ENCODE measurements at places on chromosomes 1 and 21. TPM values are rescaled to one million over a fixed set of nuclear protein-coding genes. Genes with fewer than 3 reads are reported as not detected.

GRCh38 chr1:59404796-59405195, 107.9 kb downstream of the FGGY start:
- no peak for DNase-seq

DNA sequence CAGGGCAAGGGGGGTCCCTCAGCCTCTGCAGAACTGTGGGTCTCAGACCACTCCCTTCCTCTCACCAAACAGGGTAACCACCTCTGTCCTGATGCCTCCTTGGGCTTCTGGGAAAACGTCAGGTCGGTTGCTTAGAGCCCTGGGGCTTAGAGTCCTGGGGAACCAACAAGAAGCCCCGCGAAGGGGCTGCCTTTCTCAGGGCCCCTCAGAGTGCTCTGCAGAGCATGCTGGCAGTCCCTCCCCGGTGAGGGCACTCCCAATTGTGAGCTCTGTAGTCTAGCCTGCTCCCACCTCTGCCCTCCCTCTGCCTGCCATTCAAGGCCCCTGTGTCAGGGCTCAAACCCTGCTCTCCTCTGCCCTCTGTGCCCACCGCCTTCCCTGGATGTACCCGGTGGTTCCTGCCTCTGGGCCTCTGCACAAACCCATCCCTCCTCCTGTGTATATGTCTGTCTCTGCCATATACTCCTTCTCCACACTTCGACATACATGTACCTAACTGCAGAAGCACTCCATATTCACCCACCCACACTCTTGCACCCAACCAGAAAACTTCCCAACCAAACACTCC, 92.3 kb downstream of the DMRTB1 start:
- no peak for DNase-seq

GRCh38 chr1:206866062-206866461, 639 bp downstream of the IL20 start:
- DNase-seq: no peak

DNA sequence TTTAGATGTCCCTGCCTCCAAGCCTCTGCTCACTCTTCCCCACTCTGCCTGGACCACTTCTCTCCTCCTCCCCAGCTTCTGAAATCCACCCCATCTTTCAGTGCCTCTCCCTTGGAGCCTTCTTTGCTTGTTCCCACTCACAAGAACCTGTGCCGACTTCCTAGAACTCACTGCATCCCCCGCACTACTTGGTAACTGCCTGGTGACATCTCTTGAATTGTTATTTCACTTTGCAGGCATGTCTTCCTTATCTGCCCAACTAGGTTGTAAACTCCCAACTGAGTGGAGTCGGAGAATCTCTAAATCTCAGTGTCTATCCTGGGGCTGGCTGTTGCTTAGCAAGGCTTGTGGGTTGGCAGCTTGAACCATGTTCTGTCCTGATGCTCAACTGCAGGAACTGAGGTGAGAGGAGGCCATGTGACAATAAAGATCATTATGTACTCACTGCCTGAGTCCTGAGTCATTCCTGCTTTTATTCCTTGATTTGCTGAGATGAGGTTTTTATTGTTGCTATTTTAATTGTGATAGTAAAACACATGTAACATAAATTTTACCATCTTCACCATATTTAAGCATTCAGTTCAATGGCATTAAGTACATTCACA, 3.9 kb downstream of the KPRP start:
- no peak for DNase-seq

GRCh38 chr21:18007121-18007520, 188.0 kb upstream of the C21orf91 start:
- DNase-seq: no peak

- DNase-seq: no peak
These were observed 222.6 kb downstream of the CAMTA1 start for GRCh38 chr1:7007902-7008301.

DNA sequence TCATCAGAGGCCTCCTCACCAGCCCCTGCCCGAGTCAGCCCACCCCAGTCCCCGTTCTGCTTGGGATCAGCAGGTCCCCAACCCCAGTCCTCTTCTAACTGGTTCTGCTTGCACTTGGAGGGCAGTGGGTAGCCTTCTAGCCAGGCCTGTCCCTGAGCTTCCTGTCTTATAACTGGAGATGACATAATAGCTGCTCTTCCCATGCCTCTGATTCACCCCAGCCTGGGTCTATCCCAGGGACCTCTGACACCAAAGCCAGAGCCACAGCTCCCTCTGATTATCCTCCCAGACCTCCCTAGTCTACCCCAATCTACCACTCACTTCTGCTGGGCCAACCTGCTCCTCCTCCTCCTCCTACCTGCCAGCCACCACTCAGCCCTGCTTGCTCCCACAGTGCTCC, 31.4 kb downstream of the IQGAP3 start:
- no peak for DNase-seq

- DNase-seq: no peak
These were observed 5.2 kb downstream of the SLAMF1 start for GRCh38 chr1:160641323-160642280.

DNA sequence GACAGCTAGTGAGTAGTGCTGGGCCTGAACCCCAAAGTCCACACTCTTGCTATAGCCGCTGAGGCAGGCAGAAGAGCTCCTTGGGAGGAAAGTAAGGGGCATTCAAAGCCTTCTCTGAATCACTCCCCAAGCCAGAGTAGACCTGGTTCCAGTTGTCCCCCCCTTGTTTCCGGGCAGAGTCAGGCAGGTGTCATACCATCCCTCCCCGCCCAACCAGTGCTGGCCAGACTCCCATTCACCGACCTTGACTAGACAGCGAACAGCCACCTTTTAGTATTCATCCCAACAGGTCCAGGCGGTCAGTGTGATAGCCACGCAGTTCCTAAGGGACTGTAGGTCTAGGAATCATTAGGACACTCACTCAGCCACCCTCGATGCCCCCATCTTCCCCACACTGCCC, 11.8 kb downstream of the CHRNB2 start:
- DNase-seq: no peak

Gene PDC
- total RNA-seq: not detected

Data from OCI-LY7 (cell line).